ENCODE measurements at places on chromosomes 6 and 20. TPM values are rescaled to one million over a fixed set of nuclear protein-coding genes. Genes with fewer than 3 reads are reported as not detected.

Gene GSTA3
- total RNA-seq, result not detected

Gene LGSN
- not detected for total RNA-seq

GRCh38 chr20:3456648-3457047 lies 14.2 kb upstream of the ATRN start:
- no peak for DNase-seq

- DNase-seq, result no peak
Measured at GRCh38 chr6:159594106-159594749, 98.8 kb downstream of the SOD2 start.

Gene ZC2HC1B
- total RNA-seq, result not detected

Gene TREM2
- total RNA-seq, result 10.5 TPM

DNA sequence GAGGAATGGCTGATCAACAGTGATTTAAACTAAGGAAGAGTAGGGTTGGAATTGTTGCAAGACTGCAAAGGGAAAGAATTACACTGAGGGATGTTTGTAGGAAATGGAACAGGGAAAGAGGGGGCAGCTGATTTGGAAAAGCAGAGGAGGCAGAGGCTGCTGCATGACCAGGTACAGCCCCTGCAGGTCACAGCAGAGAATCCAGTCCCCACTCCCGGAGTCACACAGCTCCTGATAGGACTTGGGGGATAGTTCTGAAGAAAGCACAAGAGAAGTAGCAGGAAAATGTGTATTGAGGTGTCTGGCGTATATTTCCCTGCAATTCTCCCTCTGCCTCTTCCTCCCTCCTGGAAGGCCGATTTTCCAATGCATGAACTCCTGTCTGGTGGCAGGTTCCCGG lies 92.5 kb upstream of the PDE10A start:
- DNase-seq, result no peak

DNA sequence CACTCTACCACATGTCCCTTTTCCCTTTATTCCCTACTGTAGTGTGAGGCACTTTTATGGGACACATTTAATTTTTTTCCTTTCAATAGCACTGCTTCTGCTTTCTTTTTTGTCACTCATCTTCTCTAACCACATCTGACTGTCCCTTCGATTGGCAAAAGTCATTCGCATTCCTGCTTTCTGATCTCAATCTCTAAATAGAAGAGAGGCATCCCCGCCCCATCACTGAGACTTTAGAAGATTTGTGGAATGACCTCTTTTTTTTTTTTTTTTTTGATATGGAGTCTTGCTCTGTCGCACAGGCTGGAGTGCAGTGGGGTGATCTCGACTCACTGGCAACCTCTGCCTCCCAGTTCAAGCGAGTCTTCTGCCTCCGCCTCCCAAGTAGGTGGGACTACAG lies 9.1 kb downstream of the ZNF292 start:
- no peak for DNase-seq

DNA sequence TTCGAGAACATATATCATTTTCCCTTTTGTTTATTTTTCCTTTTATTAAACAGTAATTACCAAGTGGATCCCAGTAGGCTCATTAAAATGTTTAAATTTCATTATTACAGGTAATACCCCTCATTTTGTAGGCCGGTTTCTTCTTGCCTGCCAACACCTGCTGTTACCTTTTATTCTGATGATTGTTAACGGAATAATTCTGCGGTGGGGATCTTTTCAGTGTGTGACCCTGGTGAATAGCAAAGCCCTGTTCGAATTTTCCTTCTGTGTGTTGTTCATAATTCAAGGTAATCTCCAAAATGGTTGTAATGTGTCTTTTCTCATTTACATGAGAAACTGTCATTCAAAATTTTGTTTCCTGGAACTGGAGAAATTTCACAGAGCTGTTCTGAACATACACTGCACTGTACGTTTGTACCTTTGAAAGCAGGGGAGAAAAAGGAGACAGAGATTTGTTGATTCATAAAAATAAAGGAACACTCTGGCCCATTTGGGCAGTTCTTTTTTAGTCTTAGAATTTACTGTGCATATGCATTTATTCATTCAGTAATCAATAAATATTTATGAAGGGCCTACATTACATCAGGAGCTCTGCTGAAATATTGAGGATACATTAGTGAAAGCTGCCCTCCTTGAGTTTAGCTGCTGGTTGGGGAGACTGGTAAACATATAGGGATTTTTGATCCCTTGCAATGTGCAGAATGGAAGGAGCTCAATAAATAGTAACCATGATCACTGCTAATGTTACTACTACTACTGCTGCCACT lies 502.0 kb downstream of the QKI start:
- DNase-seq, result no peak

Gene TRDN
- total RNA-seq, result 0.96 TPM

DNA sequence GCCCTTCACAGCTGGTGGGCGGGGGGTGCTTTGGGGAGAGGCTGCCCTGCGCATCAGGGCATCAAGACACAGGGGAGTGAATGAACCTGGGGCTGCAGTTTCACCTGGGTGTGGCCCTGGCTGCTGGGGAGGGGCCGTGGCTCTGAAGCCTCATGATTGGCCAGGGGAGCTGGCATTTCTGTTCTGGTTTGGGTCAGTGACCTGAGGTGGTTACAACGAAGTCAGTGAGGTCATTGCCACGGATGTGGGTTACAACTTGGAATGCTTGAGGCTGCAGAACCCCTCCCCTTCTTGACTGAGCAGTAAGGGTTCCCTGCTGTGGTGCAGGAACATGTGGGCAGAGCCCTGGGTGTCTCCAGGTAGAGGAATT lies 3.0 kb downstream of the TCEA2 start:
- DNase-seq, result no peak

DNA sequence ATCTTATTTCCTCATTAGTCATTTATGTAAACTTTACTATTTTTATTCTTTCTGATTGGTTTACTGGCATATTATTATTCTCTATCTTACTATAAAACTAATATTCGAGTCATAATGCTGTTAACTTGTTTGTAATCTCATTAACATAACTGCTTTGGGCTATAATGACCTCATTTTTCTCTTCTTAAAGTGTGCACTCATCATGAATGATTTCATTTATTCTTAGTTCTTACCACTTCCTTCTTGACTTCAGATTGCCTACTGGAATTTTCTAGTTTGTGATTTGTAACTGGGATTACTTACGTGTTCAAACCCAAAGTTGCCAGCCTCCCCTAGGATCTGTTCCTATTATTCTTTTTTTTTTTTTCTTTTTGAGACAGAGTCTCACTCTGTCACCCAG lies 91.8 kb upstream of the TNFAIP3 start:
- DNase-seq, result no peak

DNA sequence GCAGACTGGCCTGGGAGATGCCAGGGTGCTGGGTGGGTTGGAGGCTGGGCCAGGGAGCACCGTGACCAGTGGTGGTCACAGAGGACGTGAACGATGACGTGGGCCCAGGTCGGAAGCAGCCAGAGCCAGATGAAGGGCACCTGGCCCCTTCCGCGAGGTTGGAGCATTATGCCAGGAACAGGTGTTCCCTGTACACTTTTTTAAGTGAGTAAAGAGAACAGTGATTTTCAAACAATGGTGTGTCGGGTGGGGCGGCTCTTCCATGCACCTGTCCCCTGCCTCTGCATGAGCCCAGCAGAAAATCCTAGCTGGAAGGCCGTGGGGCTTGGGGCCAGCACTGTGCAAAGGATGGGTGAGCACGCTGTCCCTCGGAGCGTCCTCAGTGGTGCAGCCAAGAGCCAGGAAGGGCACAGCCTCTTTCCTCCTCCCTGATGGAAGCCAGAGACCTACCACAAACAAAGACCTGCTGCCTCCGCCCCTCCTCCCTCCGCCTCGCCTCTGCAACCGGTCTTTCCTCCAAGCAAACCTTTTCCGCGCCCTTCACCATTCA lies 350.5 kb downstream of the ZFAND3 start:
- no peak for DNase-seq

Gene HLA-DOB
- 1.5 TPM for total RNA-seq

DNA sequence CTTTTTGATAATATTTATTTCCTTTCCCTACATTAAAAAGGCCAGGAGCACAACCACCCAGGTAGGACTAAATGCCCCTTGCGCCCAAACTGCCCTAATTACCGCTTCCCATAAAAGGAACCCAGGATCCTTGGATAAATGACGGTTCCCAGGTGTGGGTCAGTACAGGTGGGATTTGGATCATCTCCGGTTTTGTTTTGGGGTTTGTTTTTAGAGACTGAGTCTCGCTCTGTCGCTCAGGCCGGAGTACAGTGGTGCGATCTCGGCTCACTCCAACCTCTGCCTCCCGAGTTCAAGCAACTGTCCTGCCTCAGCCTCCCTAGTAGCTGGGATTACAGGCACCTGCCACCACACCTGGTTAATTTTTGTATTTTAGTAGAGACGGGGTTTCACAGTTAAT lies 28.4 kb downstream of the ZNF217 start:
- DNase-seq, result peak; percentile 22

Gene OPN5
- total RNA-seq, result not detected

Gene FHL5
- total RNA-seq, result 25.0 TPM

Gene PGC
- total RNA-seq, result 3.2 TPM

Gene ANKRD66
- not detected for total RNA-seq

- DNase-seq, result no peak
Measured at GRCh38 chr6:26311385-26312095, 53.5 kb upstream of the BTN3A2 start.

Gene SRSF12
- total RNA-seq, result 1.8 TPM

DNA sequence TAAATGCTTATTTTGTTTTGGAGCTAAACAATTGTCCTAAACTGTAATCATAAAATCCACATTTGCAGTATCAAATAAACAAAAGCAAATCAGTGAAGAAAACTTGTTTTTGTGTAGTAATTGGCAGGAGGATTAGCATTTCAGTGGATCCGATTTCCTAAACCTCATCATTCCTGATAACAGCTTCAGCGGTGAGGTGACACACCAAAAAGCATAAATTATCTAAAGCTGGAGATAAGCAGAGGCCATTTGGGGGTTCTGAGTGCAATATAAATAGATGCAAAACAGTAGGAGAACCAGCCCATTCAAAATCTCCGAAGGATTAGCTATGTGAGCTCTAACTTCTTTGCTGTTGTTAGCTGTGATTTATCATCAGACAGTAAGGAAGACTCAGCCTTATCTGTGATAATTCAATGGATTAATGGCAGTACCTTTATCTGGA lies 235.8 kb downstream of the EPHA7 start:
- DNase-seq, result no peak

DNA sequence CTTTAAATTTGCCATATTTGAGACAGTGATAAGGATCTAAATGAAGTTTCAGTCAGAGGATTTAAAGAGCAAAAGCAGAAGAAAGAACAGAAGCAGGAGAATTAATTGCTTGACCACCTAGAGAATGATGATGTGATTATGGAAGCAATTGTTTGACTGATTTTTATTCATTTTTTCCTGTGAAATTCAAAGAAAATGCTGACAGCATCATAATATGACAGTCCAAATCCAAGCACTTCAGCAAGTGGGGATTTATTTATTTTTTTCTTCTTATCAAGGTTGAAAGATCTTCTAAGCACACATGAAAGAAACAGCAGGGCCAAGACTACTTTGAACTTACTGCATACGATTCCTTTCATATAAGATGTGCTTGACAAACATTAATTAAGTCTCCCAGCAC lies 125.2 kb downstream of the BMP2 start:
- DNase-seq, result no peak

GRCh38 chr6:148226284-148226683 lies 116.4 kb upstream of the SASH1 start:
- DNase-seq, result no peak

Gene LY6G6C
- total RNA-seq, result not detected

- no peak for DNase-seq
Measured at GRCh38 chr6:160388922-160389321, 40.7 kb downstream of the SLC22A3 start.

DNA sequence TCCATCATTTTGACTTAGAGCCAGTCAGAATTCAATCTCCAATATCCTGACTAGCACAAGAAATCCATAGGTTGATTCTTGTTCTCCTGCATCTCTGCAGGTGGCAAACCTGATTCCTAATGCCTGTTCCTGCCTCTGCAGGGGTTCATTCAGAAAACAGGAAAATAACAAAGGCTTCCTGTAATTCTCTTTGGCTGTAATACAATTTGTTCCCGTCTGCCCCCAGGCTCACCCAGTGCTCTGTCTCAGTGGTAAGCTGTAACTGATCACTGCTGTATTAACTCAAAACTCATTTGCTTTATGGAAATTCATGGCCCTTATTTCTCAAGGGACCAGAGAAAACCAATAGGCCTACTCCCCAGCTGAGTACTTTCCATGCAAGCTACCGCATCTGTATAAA lies 88.6 kb downstream of the OPRM1 start:
- DNase-seq, result no peak

DNA sequence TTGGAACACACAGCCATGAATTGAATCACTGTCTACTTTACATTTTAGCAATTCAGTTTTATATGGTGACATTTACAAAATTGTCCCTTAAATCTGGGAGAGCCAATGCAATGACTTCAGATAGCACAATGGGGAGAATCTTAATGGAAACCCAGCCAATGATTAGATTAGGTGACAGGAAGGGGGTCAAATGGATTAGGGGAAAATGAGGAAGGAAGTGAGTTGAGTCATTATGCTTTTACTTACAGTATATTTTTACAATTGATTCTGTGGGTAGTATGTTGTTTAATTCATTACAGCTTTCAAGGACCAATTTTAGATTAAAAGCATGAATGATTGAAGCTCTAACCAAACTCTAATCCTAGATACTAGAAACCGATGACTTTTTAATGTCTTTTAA lies 229.8 kb downstream of the SOX4 start:
- no peak for DNase-seq

DNA sequence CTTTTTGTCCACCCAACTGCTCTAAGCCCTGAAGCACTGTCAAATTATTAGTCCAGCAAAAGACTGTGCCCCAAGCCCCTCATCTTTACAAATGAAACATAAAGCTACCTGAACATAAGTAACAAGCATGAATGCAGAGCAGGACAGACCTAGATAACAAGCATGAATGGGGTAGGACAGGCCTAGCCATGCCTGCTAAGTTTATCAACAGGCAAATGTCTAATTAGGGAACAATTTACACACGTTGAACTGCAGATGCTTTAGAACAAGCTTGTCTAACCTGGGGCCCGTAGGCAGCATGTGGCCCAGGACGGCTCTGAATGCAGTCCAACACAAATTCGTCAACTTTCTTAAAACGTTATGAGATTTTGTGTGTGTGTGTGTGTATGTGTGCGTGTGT lies 13.6 kb downstream of the FBXO30 start:
- no peak for DNase-seq

DNA sequence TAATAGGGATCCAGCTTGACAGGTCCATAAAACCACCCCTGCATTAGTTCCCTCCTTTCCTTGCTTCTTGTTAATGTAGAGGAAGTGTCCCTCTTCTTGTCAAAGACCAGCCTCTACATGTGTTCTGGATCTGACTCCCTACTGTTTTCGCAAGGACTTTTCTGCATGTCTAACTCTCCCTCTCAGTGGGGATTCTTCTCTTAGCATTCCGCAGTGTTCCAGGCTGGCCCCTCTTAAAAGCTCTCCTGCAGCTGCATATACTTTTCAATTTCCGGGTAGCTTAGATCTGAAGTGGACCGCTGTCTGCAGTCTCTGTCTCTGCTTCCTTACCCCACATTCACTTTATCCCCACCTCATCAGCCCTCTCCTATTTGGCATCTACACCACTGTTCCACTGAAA lies 96.1 kb upstream of the MAN1A1 start:
- no peak for DNase-seq
